ENCODE measurements at places on chromosomes 3 and 15. TPM values are rescaled to one million over a fixed set of nuclear protein-coding genes. Genes with fewer than 3 reads are reported as not detected.

TGM4 gene
- 0.16 TPM for total RNA-seq

PSTPIP1 gene
- total RNA-seq, result 3.9 TPM

SH2D7 gene
- not detected for total RNA-seq

TGM5 gene
- total RNA-seq, result 1.6 TPM

- H3K27me3 ChIP-seq, result no peaks in the 10 kb centered on the region
- no peaks in the 10 kb centered on the region for H3K36me3 ChIP-seq
Measured at GRCh38 chr3:174462916-174463315, 396.2 kb upstream of the NAALADL2 start.

- no peaks in the 10 kb centered on the region for H3K36me3 ChIP-seq
- no peaks in the 10 kb centered on the region for H3K27me3 ChIP-seq
- no peak for DNase-seq
- no peak overlapping the region for H3K27ac ChIP-seq
- no peak overlapping the region for H3K4me3 ChIP-seq
Measured at GRCh38 chr3:185405243-185405642, 42.3 kb downstream of the MAP3K13 start.

GRCh38 chr3:195815169-195815771 lies 3.5 kb upstream of the MUC4 start:
- H3K27ac ChIP-seq, result no peak overlapping the region
- no peak for DNase-seq
- no peak overlapping the region for H3K4me3 ChIP-seq
- no peaks in the 10 kb centered on the region for H3K4me1 ChIP-seq
- no peaks in the 10 kb centered on the region for H3K36me3 ChIP-seq
- peaks cover 16% of the 10 kb centered on the region for H3K27me3 ChIP-seq

DNA sequence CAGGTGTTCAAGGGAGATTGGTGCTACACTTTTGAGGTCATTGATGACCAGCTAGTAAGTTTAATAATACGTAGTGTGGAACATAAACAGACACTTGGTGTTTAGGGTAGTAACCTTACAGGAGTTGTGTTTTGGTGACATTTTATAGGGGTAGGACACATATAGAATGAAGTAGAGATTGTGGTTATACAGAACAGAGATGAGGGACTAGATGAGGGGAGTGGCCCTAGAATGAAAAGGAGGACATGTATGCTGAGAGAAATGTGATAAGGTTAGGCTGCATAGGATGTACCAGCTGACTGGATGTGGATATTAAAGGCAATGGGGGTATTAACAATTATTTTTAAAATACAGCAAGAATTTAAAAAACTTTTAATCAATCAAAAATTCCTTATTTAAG lies 8.0 kb downstream of the MBNL1 start:
- H3K27ac ChIP-seq, result peak overlapping the region; percentile 41
- DNase-seq, result no peak
- H3K4me3 ChIP-seq, result no peak overlapping the region
- no peaks in the 10 kb centered on the region for H3K27me3 ChIP-seq
- H3K36me3 ChIP-seq, result no peaks in the 10 kb centered on the region

DNA sequence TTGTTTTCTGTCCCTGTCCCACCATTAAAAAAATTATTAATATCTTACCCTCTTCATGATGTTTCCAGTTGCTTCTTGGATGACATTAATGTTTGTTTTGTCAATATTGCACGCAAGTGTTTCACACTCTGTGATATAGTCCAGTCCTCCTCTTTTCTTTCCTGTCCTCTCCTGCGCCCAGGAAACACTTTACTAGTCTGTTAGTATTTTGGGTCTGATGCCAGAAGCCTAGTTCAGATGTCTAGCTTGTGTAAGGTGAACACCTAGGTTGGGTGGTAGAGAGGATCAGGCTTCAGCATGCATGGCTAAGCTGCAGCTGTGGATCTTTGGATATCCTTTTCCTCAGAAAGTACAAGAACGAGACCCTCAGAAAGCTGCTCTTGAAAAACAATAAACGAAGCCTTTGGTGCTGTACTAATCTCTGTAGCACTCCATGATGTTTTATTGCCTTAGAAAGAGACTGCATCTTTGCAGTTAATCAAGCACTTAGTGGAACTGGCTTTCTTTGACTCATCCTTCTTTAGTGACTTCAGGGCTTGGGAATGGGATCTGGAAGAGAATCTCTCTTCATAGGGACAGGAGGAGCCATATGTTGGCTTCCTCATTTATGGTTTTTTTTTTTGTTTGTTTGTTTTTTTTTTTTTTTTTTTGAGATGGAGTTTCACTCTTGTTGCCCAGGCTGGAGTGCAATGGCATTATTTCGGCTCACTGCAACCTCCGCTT lies 253.4 kb downstream of the LPP start:
- H3K27me3 ChIP-seq, result no peaks in the 10 kb centered on the region
- no peaks in the 10 kb centered on the region for H3K36me3 ChIP-seq
- no peak overlapping the region for H3K4me3 ChIP-seq
- H3K27ac ChIP-seq, result no peak overlapping the region

DNA sequence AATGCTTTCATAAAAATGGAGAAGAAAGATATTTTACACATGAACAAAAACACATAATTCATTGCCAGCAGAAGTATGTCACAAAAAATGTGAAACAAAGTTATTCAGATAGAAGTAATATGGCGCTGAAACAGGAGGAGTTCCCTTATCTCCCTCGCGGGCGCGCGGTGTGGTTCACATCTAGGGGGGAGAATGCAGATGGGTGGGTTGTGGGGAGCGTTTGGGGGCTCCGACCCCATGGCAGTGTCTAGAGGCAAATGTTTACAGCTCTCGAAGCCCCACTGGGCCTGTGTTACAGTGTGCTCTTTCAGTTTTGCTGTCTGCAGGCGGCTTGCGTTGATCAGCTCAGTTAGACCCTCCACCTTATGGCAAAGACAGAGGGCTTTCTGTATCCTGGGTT lies 297.5 kb downstream of the CGGBP1 start:
- no peaks in the 10 kb centered on the region for H3K36me3 ChIP-seq
- no peaks in the 10 kb centered on the region for H3K4me1 ChIP-seq
- no peak for DNase-seq
- no peaks in the 10 kb centered on the region for H3K27me3 ChIP-seq

DNA sequence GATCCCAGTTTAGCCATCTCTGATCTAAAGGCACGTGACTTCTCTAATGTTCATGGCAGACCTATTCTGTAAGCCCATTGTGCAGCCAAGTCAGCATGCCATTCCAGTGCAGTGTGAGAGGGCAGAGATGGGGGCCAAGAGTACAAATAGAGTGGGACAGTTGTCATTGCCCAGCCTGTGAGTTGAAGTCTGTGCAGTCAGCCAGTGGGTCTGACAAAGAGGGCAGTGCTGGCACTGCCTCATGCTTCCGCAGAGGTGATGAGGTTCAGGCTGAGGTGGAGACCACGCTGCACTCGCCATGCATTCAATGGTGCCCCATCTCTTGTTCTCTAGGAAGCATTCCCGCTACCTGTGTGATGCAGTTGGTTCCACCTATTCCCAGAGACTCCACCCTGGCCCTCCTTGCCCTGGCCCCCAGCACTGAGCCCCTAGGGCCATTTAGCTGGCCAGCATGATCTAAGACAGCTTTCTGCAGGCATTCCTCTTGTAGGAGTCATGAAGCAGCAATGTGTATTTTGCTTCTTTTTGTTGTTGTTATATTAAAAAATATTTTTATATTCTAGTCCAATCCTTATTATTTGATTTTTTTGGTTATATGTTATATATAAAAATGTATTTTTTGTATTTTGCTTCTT lies 3.7 kb downstream of the MRAS start:
- DNase-seq, result no peak
- H3K4me1 ChIP-seq, result no peaks in the 10 kb centered on the region
- H3K27ac ChIP-seq, result peak overlapping the region; percentile 96
- no peaks in the 10 kb centered on the region for H3K27me3 ChIP-seq
- no peaks in the 10 kb centered on the region for H3K36me3 ChIP-seq

- no peaks in the 10 kb centered on the region for H3K4me1 ChIP-seq
- H3K4me3 ChIP-seq, result no peak overlapping the region
- H3K27me3 ChIP-seq, result no peaks in the 10 kb centered on the region
- no peaks in the 10 kb centered on the region for H3K36me3 ChIP-seq
Measured at GRCh38 chr3:127328421-127328820, 40.6 kb upstream of the PRR20G start.

DNA sequence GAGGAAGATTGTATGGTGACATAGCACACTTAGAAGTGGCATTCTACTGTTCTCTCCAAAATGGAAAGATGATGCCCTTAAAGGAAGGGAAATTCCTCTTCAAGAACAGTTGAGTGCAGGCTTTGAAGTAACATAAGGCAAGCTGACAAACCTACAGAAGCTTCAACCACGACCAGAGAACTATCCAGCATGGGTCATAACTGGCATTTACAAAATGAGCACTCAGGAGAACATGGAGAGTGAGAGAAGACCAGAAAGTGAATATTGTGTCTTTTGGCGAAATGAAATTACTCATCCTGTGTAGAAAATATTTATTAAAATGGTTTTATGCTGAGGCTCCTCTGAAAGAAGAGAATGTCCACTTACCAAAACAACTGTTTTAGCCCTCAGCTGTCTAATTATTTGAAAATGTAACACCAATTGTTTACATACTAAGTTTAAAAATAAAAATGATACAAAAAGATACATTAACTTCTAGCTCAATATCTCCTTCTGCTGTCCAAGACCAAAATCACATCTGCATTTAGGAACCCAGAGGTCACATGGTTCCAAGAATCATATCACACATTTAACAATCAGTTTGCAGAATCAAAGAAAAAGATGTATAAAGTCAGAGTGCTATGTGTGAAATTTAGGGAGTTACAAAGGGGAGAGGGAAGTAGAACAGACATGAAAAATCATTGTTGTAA lies 216.9 kb downstream of the ATP8B4 start:
- H3K27me3 ChIP-seq, result no peaks in the 10 kb centered on the region
- peak overlapping the region; percentile 62 for H3K27ac ChIP-seq
- H3K4me3 ChIP-seq, result no peak overlapping the region
- no peak for DNase-seq
- peaks cover 12% of the 10 kb centered on the region for H3K4me1 ChIP-seq

DNA sequence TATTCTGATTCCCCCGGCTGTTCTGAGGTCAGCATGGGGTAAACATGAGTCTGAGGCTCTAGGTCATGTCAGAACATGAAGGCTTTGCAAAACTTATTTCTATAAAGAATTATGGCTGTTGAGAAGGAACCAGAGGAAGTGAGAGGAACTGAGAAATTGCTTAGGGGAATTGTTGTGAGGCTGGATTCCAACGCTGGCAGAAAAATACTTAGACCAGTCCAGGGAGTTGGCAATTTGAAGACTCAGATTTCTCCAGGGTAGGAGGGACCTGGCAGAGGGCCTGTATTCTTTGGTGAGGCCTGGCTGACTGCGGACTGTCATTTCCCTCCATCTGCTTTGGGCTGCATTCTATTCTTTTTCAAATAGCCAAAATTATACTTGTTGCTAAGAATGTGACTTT lies 155.5 kb downstream of the PLD1 start:
- no peaks in the 10 kb centered on the region for H3K36me3 ChIP-seq
- no peaks in the 10 kb centered on the region for H3K4me1 ChIP-seq
- no peaks in the 10 kb centered on the region for H3K27me3 ChIP-seq
- DNase-seq, result peak; percentile 77
- H3K27ac ChIP-seq, result peak overlapping the region; percentile 50

DNA sequence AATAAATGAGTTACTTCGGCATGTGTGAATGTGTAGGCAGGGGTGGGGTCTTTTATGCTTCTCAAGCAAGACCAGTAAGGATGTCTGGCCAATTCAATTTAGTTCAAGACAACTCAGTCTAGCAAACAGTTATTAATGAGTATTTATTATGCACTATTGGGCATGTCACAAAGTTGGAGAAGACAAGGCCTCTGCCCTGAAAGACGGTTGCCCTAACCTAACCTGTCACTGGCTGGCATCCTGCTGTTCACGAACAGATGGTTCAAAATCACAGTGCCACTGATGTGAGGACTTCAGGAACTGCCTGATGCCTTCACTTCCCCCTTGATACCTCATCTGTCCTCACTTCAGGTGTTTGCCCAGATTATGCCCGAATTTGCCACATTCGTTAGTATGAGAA lies 217.8 kb downstream of the SOX2 start:
- no peaks in the 10 kb centered on the region for H3K36me3 ChIP-seq
- DNase-seq, result no peak

GRCh38 chr3:108202080-108202479 lies 20.1 kb downstream of the IFT57 start:
- H3K4me1 ChIP-seq, result no peaks in the 10 kb centered on the region
- H3K4me3 ChIP-seq, result no peak overlapping the region
- H3K27ac ChIP-seq, result no peak overlapping the region
- H3K36me3 ChIP-seq, result no peaks in the 10 kb centered on the region

DNA sequence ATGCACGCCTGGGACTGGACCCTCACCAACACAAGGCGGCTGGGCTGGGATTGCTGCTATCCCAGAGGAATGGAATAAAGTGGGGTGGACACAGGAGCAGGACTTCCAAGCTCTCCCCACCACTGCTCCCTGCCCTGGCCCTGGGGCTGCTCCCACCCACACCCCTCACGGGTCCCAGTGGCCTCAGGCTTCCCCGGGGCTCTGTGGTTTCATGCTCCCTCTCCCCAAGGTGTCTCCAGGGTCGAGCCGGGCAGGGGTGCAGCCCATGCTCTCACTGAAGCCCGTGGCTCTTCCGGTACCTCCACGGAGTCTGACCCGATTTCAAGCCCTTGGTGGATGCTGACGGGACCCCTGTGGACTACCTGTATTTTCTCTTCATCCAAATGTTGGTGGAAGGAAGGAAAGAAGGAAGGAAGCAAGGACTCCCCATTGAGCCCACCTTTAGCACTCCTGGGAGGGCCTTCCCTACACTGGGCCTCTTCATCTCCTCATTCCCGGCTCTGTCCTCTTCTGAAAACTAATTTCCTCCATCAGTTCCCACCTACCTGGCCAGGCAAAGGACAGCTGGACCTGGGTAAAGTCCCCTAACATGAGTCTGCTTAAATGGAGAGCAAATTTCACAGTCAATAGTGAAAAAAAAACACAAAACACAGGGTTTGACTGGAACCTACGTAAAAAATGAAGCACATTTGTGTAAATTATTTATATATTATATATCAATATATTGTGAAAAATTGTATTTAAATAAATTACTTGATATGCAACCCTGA lies 44.0 kb upstream of the PCSK6 start:
- no peaks in the 10 kb centered on the region for H3K27me3 ChIP-seq
- H3K4me3 ChIP-seq, result no peak overlapping the region
- no peaks in the 10 kb centered on the region for H3K4me1 ChIP-seq
- H3K36me3 ChIP-seq, result no peaks in the 10 kb centered on the region
- no peak overlapping the region for H3K27ac ChIP-seq

DNA sequence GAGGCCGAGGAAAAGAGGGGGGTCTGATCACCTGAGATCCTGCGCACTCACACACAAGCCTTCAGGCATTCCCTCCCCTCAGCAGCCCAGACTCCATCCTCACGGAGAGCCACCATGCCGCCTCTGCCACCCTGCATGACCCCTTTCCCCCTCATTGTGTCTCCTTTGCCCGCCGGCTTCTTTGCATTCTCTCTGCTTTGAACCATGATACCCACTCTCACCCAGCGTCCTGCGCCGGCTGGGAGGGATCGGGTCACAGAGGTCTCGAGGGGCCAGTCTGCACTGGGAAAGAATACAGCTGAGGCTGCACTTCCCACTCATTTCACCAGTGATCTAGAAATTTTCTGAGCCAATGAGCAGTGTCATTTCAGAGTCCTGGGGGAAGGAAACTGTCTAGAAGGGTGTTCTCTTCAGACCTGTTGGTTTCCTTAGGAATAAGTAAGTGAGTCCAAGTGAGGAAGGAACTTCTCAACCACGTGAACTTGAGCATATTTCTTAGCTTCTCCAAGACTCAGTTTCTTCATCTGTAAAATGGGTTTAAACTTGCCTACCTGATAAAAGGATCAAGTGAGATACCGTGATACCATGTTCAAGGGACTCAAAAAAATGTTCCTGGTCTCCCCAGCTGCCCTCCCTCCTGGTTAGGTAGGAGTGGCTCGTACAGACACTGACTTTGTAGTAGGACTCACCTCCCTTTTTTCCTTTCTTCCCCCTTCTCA lies 96.7 kb downstream of the TOP2B start:
- H3K36me3 ChIP-seq, result no peaks in the 10 kb centered on the region
- no peaks in the 10 kb centered on the region for H3K27me3 ChIP-seq
- H3K27ac ChIP-seq, result no peak overlapping the region
- H3K4me3 ChIP-seq, result no peak overlapping the region

All from breast epithelium (tissue), 4 donors.